ENCODE measurements at places on chromosomes 2 and 18.

- DNase-seq, result no peak
Measured at GRCh38 chr2:42953216-42953615, 160.8 kb upstream of the HAAO start.

DNA sequence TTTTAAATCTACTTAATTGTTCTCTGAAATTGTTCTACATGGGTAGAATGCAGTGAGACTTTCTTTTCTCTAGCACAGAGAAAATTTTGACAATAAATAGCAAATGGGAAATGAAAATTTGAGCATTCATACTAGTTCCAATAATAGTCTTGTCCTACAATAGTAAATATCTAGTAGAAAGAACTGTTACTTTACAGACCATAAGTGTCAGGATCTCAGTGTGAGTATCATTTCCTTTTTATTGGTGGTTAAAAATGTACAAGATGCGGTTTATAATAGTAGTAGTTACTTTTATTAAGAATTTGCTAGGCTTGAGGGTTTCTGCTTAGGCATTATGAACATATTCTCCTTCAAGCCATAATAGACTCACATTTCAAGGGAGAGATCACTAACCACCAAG lies 43.2 kb downstream of the KCNE4 start:
- DNase-seq, result no peak

DNA sequence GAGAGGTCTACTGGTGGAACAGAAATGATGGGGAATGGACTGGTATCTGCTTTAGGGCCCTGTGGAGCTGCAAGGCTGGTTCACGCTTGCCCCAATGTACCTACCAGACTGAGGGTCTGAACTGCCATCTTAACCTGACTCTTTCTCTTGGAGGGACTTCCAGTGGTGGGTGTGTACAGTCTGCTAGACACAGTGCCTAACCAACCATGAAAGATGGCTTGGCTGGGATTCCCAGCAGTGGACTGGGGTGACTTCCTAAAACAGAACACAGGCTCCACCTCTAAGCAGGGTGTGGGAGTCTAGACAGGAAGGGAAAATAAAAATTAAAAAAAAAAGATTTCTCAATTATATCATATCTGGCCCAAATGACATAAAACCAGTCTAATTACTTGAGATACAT lies 25.5 kb upstream of the MYO3B start:
- no peak for DNase-seq

DNA sequence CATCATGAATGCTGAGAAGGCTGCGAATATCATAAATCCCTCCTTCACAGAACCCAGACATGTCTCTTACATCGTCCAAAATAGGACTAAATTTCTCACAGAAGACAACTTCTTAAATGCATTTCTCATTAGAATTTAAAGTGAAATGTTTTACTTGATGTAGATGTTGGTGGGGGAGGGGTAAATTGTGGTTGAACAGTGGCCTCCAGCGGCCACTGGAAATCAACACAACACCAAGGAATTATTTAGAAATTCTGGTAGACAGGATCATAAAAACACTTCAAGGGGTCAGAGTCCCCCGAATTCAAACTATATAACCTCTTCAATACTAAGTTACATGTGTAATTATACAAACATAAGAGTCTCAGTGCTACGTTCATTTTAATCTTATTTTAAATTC lies 135.9 kb downstream of the ABCA12 start:
- DNase-seq, result no peak

DNA sequence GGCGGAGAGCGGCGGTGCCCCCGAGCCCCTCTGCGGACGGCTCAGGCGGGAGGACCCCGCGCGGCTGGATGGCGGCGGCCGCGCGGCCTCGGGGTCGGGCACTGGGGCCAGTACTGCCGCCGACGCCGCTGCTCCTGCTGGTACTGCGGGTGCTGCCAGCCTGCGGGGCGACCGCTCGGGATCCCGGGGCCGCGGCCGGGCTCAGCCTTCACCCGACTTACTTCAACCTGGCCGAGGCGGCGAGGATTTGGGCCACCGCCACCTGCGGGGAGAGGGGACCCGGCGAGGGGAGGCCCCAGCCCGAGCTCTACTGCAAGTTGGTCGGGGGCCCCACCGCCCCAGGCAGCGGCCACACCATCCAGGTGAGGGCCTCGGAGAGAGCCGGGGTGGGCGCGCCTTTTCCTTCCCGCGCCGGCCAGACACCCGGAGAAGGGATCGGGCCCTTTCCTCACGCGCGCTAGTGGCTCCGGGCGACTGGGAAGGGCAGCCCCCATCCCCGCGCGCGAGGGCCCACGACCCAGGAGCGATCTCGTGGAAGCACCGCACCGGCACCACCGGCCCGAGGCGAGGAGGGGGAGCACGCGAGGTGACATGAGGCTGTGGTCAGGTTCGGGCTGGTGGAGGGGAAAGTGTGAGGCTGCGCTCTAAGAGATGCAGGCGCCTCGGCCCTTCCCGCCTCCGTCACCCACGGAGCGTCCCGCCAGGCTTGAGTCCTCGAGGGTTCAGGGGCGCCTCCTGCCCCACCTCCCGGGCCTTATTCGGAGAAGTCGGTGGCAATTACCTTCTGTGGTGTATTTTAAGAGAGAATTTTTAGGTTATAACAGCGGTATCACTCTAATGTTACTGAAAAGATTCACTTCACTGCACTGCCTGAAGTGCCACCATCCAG lies 607 bp downstream of the LAMA3 start:
- DNase-seq, result no peak

GRCh38 chr18:75839041-75839440 lies 411.5 kb upstream of the SMIM21 start:
- DNase-seq, result no peak

DNA sequence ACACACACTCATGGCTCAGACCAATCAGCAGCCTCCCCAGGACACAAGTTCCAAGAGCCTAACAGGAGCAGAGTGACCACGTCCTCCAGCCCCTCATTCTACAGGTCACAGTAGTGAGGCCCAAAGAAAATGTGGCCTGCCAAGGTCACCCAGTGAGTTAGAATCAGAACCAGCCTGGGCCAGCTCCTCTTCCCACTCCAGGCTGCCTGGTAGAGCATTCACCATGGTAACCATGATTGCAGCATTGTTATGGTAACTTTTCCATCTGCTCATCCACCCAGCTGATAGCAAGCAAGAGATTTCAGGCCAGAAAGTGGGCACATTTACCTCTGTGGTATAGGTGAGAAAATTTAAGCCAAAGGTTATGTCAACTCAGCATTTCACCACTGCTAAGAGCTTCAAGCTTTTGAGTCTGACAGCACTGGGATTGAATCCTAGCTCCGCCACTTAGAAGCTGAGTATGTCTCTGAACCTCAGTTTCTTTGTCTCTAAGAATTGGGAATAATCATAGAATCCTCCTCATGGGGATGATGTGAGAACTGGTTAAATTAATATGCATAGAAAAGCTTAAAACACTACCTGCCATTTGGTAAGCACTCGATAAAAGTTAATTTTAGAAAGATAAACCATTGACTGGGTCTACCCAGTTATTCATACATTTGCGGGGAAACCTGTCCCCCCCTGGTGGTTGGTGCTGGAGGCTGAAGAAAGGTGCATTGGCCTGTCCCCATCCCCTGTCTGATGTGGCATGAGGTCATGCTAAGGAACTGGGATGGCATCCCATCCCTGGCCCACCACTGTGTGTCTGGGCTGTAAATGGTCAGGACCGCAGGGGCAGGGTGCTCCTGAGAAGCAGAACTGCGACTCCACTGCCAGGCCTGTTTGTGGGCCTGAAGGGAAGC lies 181.5 kb downstream of the KLHL29 start:
- DNase-seq, result no peak

GRCh38 chr2:238370094-238370822 lies 49.9 kb downstream of the TRAF3IP1 start:
- DNase-seq, result no peak

DNA sequence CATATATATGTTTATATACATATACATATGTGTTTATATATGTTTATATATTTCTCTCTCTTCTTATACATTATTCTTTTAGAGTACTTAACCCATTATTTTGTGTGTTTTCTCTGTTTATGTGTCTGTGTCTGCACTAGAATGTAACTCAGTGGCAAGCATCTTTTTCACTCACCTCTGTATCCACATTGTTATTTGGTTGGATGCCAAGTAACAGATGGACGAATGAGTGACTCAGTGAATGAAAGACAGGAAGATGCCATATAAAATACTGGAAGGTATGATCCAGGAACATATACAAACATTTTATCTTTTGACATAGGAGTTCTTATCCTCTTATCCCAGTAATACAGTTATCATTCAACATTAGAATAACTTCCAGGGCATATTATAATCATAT lies 684.8 kb downstream of the RNF144A start:
- DNase-seq, result no peak

GRCh38 chr2:26000561-26001082 lies 18.3 kb upstream of the KIF3C start:
- DNase-seq, result no peak

DNA sequence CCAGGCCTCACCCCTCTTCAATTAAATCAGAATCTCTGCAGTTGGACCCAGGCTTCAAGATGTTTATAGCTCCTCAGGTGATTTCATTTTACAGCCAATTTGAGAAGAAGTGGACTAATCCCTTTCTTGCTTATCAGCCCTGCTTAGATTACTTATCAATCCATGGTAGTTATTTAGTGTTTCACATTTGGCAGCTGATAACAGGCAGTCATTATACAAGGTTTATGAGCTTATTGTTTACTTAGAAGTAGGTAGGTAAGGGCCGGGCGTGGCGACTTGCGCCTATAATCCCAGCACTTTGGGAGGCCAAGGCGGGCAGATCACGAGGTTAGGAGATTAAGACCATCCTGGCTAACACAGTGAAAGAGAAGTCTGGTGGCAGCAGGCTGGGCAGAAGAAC lies 237.5 kb downstream of the CTNNA2 start:
- DNase-seq, result no peak

DNA sequence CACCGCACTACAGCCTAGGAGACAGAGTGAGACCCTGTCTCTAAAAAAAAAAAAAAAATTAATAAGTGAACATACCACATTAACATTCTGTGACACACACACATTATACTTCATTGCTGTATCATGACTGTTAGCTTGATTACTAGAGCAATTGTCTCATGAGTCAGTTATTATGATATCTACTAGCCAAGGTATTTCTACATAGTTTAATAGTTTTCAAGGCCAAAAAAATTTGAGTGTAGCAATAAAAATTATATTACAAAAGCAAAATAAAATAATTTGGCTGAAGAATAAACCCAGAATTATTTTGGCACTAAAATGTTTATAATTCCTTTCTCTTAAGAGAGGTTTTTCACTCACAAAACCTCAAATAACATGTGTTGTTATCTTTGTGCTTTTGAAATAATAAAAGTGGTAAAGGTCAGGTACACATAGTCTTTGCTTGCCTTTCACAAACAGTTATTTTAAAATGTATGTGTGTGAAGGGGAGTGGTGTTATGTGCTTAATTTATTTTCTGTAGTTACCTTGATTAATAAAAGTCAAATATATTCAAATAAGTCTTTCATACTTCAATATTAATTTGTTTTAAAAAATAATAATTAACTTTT lies 136.9 kb upstream of the SPOPL start:
- DNase-seq, result no peak

All from activated T-helper 1 cell treated with anti-CD3 and anti-CD28 coated beads, Interleukin-12 subunit alpha, Interleukin-12 subunit beta, Interleukin-2, Interleukin-4 antibody, amounts not matched to agents 30 ng/mL and 10 ng/mL and 1 ng/mL, durations not matched to agents 14 hours and 24 hours and 36 hours (primary cell).